CD14-positive monocyte (primary cell): ENCODE measurements at places on chromosomes 2 and 18. TPM values are rescaled to one million over a fixed set of nuclear protein-coding genes. Genes with fewer than 3 reads are reported as not detected.

- no peaks in the 10 kb centered on the region for H3K36me3 ChIP-seq
- H3K27me3 ChIP-seq = no peaks in the 10 kb centered on the region
- H3K4me1 ChIP-seq = no peaks in the 10 kb centered on the region
- no peak for DNase-seq
- no peak overlapping the region for H3K27ac ChIP-seq
Observed at GRCh38 chr2:33020883-33021282, 74.1 kb downstream of the LTBP1 start.

DNA sequence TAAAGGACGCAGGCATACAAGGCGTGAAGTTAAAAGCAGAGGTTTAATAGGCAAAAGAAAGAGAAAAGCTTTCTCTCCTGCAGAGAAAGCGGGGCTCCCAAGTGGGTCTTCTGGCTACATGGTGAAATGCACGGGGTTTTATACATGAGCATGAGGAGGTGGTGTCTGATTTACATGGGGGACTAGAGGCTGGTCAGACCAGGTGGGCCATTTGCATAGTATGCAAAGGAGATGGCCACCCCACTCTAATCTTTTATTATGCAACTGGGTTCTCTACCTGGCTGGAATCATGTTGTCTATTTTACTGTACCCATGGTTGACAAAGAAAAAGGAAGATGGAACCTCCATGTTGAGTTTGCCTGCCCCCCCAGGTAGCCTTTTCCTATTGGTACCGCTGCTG is 356.2 kb downstream of the KCNJ3 start:
- no peak for DNase-seq
- no peaks in the 10 kb centered on the region for H3K36me3 ChIP-seq
- H3K27me3 ChIP-seq = no peaks in the 10 kb centered on the region

GRCh38 chr2:199627417-199627816 is 169.7 kb upstream of the SATB2 start:
- no peaks in the 10 kb centered on the region for H3K27me3 ChIP-seq
- no peak for DNase-seq
- H3K4me1 ChIP-seq = no peaks in the 10 kb centered on the region
- no peaks in the 10 kb centered on the region for H3K36me3 ChIP-seq

DNA sequence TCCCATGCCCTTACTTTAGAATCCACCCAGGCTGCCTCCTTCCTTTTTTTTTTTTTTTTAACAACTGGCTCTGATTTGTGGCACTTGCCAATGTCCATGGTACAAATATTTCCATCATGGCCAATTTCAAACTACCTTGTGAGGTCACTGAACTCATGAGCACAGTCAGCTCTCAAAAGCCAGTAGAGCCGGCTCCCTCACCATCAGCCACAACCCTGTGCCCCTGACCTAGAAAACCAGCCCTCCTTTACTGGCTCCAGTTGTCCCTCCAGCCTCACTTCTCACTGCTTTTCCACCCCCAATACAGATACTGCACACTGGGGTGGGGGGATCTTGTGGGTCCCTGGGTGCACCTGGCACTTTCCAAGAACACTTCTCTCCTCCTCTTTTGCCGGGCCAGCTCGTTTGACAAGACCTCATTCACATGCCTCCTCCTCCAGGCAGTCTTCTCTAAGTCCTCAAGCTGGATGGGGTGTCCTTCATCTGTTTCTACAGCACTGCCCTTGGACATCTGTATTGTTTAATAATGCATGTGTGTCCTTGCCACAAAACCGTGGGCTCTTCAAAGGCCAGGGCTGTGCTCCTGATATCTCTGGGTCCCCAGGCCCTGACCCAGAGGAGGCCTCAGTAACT is 35.5 kb downstream of the SDC1 start:
- H3K27me3 ChIP-seq = no peaks in the 10 kb centered on the region
- H3K4me3 ChIP-seq = no peak overlapping the region
- no peaks in the 10 kb centered on the region for H3K36me3 ChIP-seq

DNA sequence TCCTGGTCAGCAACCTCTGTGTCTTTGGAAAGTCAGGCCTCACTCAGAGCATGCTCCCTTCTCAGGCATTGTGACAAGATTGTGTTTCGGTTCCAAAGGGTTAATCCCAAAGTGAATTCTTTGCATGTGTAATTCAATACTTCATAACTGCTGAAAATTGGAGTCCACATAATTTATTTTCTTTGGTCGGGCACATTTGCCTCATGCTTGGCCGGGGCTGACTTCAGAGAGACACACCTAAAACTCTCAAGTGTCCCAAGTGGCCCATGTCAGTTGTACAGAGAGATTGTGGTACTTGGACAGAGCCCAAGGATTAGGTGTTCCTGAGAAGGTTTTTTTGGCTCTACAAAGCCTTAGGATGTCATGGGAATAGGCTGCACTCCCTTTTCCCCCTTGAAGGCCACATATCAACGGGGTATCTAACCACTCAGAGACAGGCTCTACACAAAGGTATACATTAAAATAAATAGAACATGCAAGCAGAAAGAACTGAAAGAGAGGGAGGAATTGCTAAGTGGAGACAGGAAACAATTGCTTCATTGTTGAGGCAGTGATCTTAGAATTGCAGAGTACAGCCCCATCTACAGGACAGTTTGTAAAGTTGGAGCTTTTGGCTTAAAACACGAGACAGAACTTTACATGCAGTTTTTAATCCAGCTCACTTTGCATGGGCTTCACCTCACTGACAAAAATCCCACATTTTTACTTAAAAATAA is 1232.3 kb upstream of the ZEB2 start:
- peak; percentile 77 for DNase-seq
- no peaks in the 10 kb centered on the region for H3K36me3 ChIP-seq
- peaks cover 30% of the 10 kb centered on the region for H3K4me1 ChIP-seq

GRCh38 chr2:202909394-202910192 is 1.9 kb downstream of the WDR12 start:
- no peak overlapping the region for H3K4me3 ChIP-seq
- no peaks in the 10 kb centered on the region for H3K27me3 ChIP-seq
- H3K4me1 ChIP-seq = peaks cover 19% of the 10 kb centered on the region
- H3K27ac ChIP-seq = no peak overlapping the region

DNA sequence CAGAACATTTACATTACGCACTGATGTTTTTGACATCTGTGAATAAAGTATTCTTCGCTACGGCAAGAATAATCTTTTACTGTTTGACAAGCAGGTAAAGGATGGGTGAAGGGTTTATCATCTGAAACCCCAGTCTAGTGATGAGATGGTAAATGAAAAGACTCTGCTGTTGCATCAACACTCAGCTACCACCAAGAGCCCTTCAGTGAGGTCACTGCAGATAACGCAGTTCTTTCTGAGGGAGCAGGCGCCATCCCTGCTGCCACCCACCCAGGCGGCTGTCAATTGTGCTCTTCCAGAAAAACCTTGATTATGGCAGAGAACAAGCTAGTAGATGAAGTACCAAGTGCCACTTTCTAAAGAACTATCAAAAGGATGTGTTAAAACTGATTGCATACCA is 58.7 kb downstream of the ABCG8 start:
- peaks cover 99% of the 10 kb centered on the region for H3K36me3 ChIP-seq
- H3K27me3 ChIP-seq = no peaks in the 10 kb centered on the region
- no peak overlapping the region for H3K27ac ChIP-seq
- H3K4me3 ChIP-seq = no peak overlapping the region
- no peaks in the 10 kb centered on the region for H3K4me1 ChIP-seq

DNA sequence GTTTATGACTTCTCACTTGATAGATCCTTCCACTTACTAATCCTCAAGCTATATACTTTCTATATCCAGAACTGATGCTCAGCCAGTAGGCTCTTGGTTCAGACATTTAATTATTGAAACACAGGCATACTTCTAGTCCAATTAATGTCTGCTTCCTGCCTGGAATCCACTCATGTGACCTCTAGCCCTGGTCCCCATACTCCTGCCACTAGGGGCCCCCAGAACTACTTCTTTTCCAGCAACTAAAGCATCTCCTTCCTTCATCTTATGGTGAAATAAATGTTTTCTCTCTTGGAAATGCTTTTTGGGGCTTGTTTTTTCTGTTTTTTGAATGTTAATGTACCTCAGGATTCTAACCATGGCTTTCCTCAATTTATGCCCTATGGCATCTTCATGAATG is 527.6 kb downstream of the SATB2 start:
- H3K36me3 ChIP-seq = no peaks in the 10 kb centered on the region
- H3K4me3 ChIP-seq = no peak overlapping the region
- no peaks in the 10 kb centered on the region for H3K27me3 ChIP-seq
- H3K27ac ChIP-seq = no peak overlapping the region

DNA sequence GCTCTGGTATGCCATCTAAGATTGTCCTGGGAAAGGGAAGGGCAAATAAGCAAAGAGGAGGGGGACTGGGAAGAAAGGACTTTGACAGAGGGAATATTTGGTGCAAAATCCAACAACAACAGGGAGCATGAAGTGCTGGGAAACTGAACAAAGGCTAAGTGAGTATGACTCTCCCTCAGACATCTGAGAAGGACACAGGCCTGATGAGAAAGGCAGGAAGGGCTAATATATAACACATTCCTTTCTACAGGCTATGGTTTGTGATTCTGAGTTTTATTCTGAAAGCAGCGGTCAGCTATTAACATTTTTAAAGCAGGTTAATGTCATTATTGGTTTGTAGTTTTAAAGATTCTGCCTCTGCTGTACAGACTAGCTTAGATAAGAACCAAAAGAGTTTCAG is 1579.5 kb downstream of the LRP1B start:
- H3K36me3 ChIP-seq = no peaks in the 10 kb centered on the region
- no peaks in the 10 kb centered on the region for H3K27me3 ChIP-seq
- H3K4me1 ChIP-seq = no peaks in the 10 kb centered on the region
- DNase-seq = no peak
- no peak overlapping the region for H3K27ac ChIP-seq

Gene KIF5C
- polyA plus RNA-seq = not detected

- H3K27ac ChIP-seq = no peak overlapping the region
- H3K4me3 ChIP-seq = no peak overlapping the region
- H3K27me3 ChIP-seq = peaks cover 4% of the 10 kb centered on the region
- H3K4me1 ChIP-seq = no peaks in the 10 kb centered on the region
- no peak for DNase-seq
Observed at GRCh38 chr18:11678211-11678610, 10.9 kb upstream of the GNAL start.

DNA sequence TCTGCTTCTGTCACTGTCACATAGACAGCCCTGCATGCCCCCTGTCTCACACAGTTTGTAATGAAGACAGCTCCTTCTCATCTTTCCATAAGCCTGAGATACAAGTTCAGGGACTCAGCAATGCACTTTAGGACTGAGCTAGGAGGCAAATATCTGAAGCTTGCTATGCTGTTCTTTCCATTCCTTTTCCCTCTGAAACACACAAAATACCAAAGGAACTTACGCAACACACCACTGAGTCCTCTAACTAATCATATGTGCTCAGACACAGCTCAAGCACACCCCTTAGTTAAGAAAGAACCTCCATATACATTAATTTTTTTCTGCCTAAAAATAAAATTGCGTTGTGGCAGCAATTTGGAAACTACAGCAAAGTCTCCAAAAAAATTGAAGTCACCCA is 17.9 kb downstream of the SERPINB8 start:
- peaks cover 90% of the 10 kb centered on the region for H3K36me3 ChIP-seq
- no peak overlapping the region for H3K4me3 ChIP-seq
- H3K27me3 ChIP-seq = no peaks in the 10 kb centered on the region

- H3K27ac ChIP-seq = no peak overlapping the region
- H3K27me3 ChIP-seq = no peaks in the 10 kb centered on the region
- H3K4me3 ChIP-seq = no peak overlapping the region
Observed at GRCh38 chr2:26395394-26395793, 6.3 kb upstream of the DRC1 start.

Gene IL36B
- not detected in 2 replicates for polyA plus RNA-seq

GRCh38 chr2:241562269-241562891 is 3.8 kb downstream of the BOK start:
- H3K4me1 ChIP-seq = no peaks in the 10 kb centered on the region
- H3K27me3 ChIP-seq = peaks cover 13% of the 10 kb centered on the region
- no peak for DNase-seq
- no peak overlapping the region for H3K27ac ChIP-seq
- no peak overlapping the region for H3K4me3 ChIP-seq

Gene TMEM182
- polyA plus RNA-seq = 0.24 TPM

GRCh38 chr2:181627545-181627944 is 29.4 kb downstream of the CERKL start:
- no peaks in the 10 kb centered on the region for H3K4me1 ChIP-seq
- no peak overlapping the region for H3K4me3 ChIP-seq
- DNase-seq = peak; percentile 3

DNA sequence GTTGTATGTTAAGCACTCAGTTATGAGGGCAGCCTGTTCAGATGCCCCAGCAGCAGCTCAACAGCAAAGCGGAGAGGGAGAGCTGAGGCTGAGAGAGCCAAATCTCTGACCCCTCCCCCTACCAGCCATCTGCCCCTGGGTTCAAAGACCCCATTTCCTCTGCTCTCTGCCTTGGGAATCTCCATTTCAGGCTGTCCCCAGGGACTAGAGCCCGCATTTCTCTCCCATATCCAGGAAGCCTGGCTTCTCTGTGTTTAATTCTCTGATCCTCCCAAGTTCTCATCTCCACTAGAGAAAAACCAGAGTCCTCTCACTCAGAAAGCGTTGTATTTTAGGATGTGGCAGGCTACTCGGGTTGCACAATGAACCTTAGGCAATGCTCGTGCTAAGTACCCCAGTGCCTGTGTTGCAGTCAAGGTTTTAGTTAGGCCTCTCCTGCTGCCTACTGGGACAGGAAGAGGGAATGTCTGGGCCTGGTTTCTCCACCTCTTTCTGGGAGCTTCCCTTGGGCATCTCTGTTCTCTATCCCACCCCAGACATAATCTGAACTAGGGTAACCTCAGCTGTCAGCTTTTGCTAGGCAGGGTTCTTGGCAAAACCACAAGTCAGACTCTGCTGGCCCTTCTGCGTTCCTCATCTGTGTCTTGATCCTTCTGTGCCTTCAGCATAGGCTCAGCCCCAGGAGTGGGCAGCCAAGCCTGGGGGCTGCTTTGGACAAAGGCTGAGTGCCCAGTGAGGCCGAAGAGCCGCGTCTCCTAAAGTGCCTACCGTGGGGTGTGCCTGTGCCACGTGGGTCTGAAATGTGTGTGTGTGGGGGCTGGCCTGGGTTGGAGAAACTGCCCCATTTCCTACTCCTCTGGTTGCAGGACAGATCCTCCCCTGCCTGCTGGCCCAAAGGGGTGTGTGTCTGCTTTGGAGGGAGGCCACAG is 96.8 kb downstream of the STPG4 start:
- DNase-seq = peak; percentile 96
- H3K27ac ChIP-seq = peak overlapping the region; percentile 99
- H3K4me3 ChIP-seq = no peak overlapping the region
- H3K36me3 ChIP-seq = peaks cover 61% of the 10 kb centered on the region
- peaks cover 52% of the 10 kb centered on the region for H3K4me1 ChIP-seq

Gene UGT1A8
- not detected for polyA plus RNA-seq

- H3K27ac ChIP-seq = no peak overlapping the region
- no peak overlapping the region for H3K4me3 ChIP-seq
- H3K4me1 ChIP-seq = no peaks in the 10 kb centered on the region
- no peaks in the 10 kb centered on the region for H3K36me3 ChIP-seq
Observed at GRCh38 chr18:66972681-66973080, 368.8 kb upstream of the CDH19 start.

Gene SERPINB3
- not detected for polyA plus RNA-seq

DNA sequence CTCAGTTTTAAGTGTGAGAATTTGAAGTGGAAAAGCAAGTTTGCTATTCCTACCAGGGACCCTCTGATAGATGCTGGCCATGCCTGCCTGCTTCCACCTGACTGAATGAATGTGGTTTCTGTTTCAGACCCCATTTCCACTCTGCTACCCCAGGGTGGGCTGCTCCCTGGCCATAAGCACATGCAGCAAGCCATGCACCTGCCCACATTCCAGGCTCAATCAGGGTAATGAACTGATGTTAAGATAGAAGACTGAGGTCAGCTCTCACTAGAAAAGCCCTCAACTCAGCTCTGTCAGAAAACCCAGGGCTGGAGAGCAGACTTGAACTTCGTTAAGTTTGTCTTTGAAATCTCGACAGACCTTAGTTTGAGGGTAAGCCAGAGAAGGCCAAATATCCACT is 333.9 kb downstream of the CYRIA start:
- no peak overlapping the region for H3K27ac ChIP-seq
- no peaks in the 10 kb centered on the region for H3K36me3 ChIP-seq
- no peaks in the 10 kb centered on the region for H3K4me1 ChIP-seq
- no peak for DNase-seq
- no peaks in the 10 kb centered on the region for H3K27me3 ChIP-seq
- H3K4me3 ChIP-seq = no peak overlapping the region

Gene ST6GAL2
- not detected in 2 replicates for polyA plus RNA-seq
